Cardiac septum (tissue), 1 donor: ENCODE measurements at places on chromosomes 5 and 9. TPM values are rescaled to one million over a fixed set of nuclear protein-coding genes. Genes with fewer than 3 reads are reported as not detected.

- no peak for DNase-seq
These were observed 30.5 kb downstream of the ZNF366 start for GRCh38 chr5:72476721-72477120.

- DNase-seq = no peak
These were observed 68.9 kb downstream of the CSF2 start for GRCh38 chr5:132142459-132142858.

DNA sequence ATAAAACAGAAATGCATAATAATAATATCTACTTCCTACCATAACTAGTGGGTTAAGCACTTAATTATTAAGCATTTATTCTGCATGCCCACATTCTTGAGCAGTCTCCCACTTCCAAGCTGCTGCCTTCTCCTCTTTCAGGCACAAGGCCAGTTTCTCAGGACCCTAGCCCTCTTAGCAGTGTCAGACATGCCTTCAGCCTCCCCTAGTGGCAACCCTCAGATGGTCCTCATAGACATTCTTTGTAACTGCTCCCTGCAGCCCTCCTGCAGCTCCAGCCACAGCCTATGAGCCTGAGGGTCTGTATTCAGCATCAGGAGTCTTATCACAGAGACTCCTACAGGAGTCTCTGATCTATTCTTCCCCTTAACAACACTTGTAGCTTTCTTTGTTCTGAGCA is 3.9 kb downstream of the IL9 start:
- no peak for DNase-seq

DNA sequence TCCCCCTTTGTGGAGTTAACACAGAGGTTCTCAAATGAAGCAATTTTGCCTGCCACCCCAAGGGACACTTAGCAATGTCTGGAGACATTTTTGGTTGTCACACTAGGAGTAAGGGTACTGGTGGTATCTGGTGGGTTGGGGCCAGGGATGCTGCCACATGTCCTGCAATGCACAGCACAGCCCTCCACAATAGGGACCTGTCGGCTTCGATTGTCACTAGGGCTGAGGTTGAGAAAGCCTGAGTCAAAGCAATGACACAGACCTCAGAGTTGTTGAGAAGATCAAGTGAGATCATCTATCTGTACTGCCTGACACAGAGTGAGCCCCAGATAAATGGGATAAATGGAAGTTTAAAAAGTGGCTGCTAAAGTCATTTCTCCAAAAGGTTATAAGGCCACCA is 249.2 kb upstream of the KLF4 start:
- no peak for DNase-seq

DNA sequence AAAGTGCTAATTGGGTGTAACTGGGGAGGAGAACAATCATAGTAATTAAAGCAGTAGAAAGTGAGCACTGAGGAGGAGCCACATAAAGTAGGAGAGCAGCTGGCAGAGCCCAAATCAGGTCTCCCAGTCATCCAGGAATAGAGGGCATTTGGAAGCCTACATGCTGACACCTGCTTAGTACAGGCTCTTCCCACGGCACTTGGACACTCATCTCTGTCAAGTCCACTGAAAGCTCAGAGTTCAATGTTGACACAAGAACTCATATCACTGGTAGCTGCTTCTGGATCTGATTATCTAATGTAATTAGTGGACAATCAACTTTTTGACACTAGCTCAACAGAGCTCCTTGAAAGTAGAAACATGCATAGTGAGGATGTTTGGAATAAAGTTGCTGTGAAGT is 45.9 kb upstream of the PCSK1 start:
- no peak for DNase-seq

DNA sequence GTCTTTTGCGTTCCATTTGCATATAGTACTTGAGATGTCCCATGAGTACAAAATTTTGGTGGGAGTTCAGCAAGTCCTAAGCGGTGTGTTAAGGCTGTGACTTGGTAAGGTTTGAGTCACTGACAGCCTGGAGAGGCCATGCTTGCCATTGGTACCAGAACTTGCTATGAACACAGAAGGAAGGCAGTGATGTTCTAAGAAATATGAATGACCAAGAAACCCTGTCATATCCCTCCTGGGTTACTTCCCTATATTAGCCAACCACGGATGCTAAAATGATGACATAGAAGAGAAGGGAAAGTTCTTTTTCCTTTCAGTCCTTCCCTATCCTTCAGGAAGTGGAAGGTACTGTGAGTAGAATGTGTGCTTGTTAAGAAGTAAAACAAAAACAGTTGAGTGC is 136.7 kb downstream of the GCNT1 start:
- no peak for DNase-seq

DNA sequence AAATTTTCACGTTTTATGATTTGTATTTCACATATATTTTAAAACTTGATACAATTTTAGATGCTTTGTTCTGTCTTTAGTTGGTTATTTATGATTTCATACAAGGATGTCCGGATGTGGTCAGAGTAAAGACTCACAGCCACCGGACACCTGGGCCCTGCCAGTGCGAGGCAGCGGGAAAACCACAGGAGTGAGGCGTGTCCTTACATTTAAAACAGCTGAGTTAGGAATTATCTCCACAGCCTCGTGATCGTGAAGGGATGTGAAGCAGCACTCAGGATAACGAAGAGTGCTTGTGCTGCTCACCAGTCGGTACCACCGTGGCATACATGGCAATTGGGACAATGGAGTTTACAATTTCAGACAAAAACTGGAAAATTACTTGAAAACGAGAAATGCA is 14.0 kb downstream of the SNX18 start:
- no peak for DNase-seq

- DNase-seq = no peak
These were observed 211.6 kb downstream of the DOCK8 start for GRCh38 chr9:426264-426663.

DNA sequence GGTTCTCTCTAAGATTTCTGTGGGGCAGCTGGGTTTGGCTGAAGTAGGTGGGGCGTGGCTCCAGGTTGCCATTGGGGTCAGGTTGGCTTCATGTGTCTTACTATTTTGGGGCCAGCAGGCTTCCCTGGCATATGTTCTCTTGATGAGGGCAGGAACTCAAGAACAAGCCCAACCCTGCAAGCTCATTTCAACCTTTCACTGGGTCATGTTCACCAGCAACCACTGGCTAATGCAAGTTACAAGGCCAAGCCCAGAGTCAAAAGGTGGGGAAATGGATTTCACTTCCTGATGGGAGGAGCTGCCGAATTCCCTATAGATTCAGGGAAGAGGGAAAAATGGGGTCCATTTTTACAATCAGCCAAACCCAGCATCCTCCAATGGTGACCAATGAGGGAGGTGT is 34.0 kb upstream of the HAND1 start:
- no peak for DNase-seq

- DNase-seq = no peak
These were observed 80.6 kb downstream of the RAD23B start for GRCh38 chr9:107363516-107364152.

The EIF4E1B gene
- total RNA-seq = not detected

The LAMC3 gene
- 0.89 TPM for total RNA-seq

The ARL14EPL gene
- not detected for total RNA-seq

The RPL7A gene
- total RNA-seq = 761 TPM
